ENCODE measurements at places on chromosomes 1 and 21.

DNA sequence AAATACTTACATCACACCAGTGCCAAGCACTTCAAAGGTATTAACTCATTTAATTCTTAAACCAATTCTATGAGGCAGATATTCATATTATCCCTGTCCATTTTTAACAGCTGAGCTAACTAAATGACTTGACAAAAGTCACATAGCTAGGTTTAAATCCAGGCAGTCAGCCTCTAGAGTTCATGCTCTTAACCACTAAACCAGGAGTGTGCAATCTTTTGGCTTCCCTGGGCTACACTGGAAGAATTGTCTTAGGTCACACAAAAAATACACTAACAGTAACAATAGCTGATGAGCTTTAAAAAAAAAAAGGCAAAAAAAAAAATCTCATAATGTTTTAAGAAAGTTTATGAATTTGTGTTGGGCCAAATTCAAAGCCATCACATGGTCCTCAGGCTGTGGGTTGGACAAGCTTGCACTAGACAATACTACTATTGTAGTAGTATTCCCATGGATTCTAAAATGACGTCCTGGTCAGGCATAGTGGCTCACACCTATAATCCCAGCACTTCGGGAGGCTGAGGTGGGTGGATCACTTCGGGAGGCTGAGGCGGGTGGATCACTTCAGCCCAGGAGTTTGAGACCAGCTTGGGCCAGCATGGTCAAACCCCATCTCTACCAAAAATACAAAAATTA lies 10.0 kb downstream of the UBR4 start:
- DNase-seq, result no peak

GRCh38 chr1:81989524-81989923 lies 188.8 kb downstream of the ADGRL2 start:
- DNase-seq, result peak; percentile 1

GRCh38 chr1:63703701-63704107 lies 70.1 kb upstream of the ROR1 start:
- DNase-seq, result no peak

GRCh38 chr1:30868833-30869435 lies 39.6 kb downstream of the SDC3 start:
- no peak for DNase-seq

DNA sequence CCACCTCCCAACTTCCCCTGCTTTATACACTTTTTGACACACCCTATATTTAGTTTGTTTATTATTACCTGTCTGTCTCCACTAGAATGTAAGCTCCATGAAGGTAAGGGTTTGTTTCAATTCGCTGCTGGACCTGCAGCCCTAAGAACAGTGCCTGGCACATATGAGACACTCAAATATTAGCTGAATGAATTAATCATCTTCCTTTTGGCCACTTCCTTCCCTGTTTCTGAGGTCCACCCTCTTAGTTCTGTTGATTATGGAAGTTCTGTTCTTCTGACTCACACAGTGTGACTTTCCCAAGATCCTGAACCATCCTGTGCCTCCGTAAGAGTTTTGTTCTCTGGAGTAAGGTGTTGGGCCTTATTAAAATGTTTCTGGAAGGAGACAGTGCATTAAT lies 40.4 kb upstream of the GJA5 start:
- DNase-seq, result peak; percentile 28

DNA sequence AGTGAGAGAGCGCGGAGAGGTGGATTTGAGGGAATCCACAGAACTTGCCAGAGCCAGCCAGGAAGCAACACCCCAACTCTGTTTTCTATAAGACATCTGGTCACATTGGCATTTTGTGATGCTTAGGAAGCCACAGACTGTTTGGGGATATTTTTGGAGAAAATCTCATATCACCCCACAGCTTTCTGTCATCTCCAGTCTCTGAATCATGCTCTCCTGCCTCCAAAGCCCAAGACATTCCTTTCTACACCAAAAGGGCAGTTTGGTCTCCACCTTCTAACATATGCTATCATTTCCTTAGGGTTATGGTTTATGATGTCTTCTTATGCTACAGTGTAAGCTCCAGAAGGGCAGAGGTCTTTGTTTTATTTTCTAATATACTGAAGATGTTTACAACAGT lies 14.4 kb upstream of the BCL10 start:
- DNase-seq, result peak; percentile 47

- no peak for DNase-seq
These were observed 27.6 kb upstream of the RGL1 start for GRCh38 chr1:183777328-183777727.

DNA sequence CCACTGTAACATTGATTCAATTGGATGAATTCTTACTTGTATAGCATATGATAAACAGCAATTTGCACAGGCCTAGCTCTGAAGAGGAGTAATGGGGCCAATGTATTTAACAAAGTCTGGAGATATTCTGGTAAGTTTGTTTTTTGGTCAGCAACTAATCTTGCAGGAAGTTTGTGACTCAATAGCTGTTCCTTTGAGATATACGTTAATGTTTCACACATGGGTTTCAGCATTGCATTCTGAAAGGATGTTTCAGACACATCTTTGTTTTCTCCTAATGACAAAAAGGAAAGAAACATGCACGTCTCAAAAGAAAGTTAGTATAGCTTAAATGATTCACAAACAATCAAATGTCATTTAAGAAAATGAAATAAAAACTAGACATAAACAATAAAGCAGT lies 49.0 kb downstream of the LTN1 start:
- peak; percentile 52 for DNase-seq

DNA sequence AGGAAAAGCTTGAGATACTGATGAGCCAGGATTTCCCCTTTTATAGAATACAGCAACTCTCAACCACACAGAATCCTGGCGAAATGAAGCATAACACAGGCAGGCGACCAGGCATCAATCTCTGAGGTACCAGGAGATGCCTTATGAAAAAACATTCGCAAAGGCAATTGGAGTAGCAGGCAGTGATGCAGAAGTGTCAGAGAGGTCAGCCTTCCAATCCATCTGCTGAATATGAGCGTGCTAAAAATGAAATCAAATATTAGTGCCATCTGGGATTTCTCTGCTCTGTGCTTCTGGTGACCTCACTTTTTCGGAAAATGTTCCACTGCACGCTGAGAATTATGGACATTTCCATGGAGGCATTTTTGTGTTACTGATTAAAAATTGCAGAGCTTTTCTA lies 258.8 kb downstream of the VAV3 start:
- no peak for DNase-seq

- DNase-seq, result no peak
These were observed 2.6 kb downstream of the KCNAB2 start for GRCh38 chr1:6048179-6048867.

- DNase-seq, result peak; percentile 20
These were observed 642 bp upstream of the ST3GAL3 start for GRCh38 chr1:43706598-43707189.

- no peak for DNase-seq
These were observed 136.1 kb downstream of the PRDM2 start for GRCh38 chr1:13836136-13836535.

DNA sequence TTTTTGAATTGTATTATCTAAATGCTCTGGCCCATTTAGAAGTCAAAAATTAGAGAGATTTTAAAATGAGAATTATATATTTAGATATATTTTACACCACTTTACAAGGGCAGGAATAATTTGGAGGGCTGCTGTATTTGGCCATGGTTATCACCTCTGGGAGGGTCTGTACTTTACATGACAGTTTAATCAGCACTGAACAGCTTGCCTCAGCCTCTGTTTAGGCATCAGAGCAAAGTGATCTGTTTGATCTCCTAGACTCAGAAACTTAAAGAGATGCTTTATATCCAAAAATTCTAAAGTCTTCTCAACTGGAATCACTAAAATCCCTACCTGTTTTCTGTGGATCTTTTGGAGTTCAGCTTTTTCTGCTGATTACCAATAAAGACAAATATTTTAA lies 5.4 kb upstream of the SPTA1 start:
- no peak for DNase-seq

GRCh38 chr1:5917591-5918274 lies 74.5 kb downstream of the NPHP4 start:
- no peak for DNase-seq

- peak; percentile 98 for DNase-seq
These were observed 52.3 kb downstream of the PAPPA2 start for GRCh38 chr1:176515310-176515709.

- no peak for DNase-seq
These were observed 73.5 kb upstream of the LRRC7 start for GRCh38 chr1:69494221-69494620.

DNA sequence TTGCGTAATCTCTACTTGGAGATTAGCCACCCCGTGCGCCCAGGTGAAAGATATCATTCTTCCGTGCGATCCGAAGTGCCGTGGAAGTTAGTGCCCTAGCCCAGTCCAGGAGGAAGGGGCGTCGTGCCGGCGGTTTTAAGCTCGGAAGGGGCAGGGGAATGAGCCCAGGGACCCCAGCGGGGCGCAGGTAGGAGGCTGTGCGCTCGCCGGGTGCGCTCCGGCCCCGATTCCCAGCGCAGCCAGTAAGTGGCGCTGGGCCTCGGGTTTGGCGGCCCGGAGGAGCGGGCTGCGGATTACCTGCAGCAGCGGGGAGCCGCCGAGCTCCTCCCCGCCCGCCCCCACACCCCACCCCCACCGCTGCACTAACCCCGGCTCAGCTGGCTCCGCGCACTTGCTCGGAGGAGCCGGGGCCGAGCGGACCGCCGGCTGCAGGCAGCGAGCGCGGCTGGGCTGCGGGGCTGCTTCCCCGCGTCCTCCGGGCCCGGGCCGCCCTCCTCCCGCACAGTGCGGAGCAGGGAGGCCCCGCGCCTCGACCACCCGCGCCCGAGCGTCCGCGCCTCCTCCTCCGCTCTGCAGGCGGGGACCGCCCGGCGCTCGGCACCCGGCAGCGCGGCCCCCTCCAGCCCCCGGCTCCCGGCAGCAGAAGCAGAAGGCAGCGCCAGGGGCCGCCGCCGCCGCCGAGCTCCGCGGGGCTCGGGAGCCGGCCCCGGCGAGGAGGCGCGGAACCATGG lies at the start of gene RYR2:
TSS of gene RYR2 (plus strand) at position 390 of the 731 bp plus-strand sequence. CDS start at position 728, 338 bp downstream.
- peak; percentile 33 for DNase-seq

DNA sequence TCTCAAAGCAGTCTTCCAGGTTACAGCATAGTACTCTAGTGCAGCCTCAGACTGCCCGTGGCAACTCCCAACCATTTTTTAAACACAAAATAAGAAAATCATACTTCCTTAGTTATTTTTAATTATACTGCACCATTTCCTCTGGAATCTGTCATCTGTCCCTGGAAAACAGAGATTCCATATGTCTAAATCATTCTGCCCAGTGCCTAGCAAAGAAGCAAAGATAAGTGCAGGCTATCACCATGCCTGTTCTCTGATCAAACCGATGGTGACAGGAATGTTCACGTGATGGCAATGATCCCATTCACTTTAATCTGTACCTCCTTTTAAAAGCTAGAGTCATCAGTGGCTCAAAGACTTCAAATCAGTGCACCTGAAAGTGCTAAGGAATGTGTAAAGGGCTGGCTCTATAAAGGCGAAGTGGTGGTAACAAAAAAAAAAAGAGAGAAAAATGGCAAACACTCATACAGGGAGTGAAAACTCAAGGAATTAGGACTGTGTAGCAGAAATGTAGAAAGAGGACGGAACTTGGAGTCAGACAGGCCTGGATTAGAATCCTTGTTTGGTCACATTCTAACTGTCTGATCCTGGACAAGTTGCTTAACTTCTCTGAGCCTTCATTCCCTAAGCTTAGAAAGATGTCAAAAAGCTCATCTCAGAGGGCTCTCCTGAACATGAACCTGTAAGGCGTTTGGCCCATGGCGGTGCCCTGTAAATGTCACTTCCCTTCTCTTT lies 9.9 kb upstream of the CCN1 start:
- peak; percentile 26 for DNase-seq

- DNase-seq, result no peak
These were observed 2.9 kb upstream of the RBBP5 start for GRCh38 chr1:205124726-205125125.

DNA sequence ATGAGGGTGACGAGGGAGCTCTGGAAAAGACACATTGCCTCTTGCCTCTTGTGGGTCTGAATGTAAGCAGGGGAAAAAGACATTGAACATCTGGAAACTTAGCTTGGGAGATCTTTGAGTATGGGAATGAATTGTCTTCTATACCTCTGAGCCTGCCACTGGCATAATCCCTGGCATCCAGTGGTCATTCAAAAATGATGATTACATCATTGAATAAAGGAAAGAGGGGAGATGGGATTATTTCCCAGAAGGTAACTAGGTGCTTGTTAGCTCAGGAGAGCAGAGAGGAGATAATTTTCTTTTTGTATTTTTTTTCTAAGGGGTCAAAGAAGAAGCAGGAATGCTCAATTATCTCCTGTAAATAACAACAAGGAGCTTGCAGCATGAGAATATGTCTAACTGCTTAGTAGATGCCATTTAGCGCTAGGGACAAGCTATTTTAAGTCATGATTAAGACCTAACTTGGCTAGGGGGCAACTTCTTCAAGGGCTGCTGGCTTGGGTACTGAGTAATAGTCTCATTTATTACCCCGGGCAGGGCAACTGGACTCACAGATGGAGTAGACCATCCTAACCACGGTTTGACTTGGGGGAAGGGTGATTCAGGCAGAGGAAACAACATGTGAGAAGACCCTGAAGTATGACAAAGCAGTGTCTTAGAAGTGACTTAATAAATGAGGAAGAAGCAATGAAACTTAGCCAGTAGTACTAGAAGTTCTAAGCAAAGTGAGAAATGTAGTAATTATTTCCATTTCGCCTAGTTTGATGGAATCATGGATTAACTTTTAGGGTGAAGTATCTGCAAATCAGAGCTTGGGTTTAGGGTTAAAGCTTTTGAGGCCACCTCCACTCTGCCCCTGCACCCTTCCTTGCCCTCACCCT lies 11.0 kb upstream of the XCL2 start:
- DNase-seq, result peak; percentile 43

GRCh38 chr1:47776667-47777131 lies 220.5 kb downstream of the TRABD2B start:
- no peak for DNase-seq

DNA sequence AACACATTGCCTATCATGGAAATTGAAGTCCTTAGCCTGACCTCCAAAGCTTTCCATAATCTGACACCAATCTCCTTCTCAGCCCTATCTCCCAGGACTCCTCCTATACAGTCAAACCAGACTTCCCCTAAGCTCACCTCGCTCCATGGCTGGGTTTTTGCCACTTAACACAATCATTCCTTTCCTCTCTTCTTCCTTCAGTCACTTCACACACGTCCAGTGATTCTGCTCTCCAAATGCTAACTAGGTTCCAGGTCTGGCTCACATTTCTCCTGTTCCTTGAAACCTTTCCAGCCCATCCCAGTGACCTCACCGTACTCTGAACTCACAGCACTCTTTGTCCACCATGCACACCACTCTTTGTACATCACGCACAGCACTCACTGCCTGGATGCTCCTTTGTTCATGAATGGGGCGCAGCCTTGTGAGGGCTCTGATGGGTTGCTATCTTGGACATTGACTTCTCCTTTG lies 98.4 kb downstream of the GLUL start:
- no peak for DNase-seq

DNA sequence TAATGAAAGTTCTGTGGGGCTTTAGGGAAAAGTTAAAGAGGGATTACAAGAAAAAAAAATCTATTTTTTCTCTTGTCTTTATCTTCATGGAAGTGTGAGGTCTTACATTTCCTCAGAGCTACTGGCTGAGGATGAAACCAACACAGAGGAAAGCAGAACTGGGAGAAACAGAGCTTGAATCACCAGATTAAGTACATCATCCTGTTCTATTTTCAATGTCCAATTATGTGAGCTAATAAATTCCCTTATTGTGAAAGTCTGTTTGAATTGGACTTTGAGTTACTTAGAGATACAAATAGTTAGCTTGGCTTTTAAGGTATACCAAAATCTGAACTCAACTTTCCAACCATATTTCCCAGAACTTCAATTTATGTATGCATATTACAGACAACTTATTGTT lies 69.2 kb downstream of the LPGAT1 start:
- DNase-seq, result no peak
